ENCODE measurements at places on chromosomes 12 and 14. TPM values are rescaled to one million over a fixed set of nuclear protein-coding genes. Genes with fewer than 3 reads are reported as not detected.

A2M gene
- total RNA-seq = 29.7 TPM

DNA sequence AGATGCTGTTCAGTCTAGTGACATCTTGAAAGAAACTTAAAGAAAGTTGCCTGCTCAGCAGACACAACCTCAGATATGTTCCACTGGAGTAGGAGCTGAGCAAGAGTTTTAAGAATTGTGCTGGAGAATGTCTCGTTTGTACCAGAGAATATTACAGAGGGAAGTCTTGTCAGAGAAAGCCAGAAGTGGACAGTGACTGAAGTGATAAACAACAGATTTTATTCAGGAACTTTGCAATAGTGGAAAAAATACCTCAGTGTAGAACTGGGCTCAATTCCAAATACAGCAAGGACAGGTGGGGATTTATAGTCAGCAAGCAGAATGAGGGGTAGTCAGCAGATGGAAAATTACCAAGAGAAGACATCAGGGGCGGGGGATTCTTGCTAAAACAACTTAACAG is 18.6 kb downstream of the ZDHHC17 start:
- DNase-seq = no peak

DNA sequence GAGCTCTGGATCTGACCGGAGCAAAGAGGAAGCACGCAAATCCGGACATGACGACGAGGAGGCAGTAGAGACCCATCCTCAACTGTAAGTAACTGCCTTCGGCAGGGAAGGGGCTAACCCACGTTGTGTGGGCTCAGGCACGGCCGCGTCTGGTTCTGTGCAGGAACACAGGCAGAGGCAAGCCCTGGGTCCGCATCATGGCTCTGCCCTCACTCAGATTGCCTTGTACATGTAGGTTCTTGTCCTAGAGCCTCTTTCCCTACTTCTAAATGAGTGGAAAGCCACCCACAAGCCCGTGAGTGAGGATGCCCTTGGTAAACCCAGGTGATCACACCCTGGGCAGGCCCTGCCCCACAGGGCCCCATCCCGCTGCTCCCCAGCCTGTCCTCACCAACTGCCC is 8.9 kb upstream of the RPLP0 start:
- no peak for DNase-seq

DNA sequence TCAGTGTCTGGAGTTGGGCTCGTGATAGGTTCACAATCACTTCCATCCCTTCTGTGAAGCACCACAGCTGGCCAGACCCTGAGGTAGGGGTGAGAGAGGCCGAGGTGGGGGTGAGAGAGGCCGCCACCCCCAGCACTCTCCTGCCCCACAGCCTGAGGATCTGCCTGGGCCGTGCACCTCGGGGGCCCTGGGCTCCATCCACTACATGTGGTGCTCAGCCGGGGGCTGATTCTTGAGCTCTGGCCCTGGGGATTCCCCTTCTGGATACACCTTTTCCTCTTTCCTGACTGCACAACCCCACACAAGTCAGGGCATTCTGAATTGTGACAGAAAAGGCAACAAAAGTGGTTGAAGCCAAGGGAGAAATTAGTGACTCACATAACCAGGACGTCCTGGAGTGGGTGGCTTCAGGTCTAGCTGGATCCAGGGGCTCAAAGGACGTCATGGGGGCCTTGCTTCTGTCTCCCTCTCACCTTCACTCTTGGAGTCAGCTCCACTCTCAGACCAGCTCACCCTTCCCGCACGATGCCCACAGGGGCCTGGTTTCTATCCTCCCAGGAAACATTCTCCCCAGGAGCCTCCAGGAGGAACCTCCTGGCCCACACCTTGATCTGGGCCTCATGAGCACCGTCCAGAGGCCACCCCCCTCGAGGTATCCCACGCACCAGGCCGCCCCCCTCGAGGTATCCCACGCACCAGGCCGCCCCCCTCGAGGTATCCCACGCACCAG is 12.1 kb upstream of the FBRSL1 start:
- DNase-seq = no peak

DNA sequence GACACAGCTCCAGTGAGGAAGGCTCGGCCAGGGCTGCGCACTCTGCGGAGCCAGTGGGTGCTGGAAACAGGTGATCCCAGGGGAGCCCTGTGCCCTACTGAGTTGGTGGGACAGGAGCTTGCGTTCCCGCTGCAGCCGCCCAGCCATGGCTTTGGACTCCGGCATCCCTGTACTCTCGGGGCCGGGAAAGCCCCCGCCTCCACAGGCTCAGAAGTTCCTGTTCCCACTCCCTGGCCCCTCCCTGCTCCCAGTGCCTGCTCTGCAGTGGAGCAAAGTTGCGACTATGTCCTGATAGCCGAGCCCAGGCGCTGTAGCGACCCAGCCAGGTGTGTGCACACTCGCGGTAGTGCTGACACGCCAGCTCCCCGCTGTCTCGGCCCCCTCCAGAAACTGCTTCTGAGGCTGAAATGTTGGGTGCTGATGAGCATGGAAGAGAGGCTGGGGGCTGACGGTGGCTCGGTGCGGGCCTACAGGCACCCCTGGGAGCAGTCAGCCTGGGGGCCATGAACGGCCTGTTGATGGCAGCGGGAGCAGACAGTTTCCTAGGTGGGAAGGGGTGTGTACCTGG is 344.6 kb upstream of the MGAT4C start:
- no peak for DNase-seq

DNA sequence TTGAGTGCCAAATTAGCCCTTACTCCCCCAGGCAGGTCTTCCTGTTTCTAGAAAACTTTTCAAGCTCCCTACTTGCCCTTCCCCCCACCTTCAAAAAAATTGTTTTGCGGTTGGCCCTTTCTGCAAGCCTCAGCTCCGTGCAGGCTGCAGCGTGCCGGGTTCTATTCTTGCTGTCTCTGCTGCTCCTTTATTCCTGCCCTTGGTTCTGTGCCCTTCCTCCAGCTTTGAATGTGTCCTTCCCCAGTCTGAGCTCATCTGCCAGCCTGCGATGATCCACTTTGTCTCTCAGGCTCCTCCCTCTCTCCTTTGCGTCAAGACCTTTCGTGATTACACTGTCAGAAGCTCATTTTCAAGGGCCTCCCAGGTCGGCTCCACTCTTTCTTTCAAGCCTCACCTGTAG is 98.6 kb downstream of the IRF2BPL start:
- peak; percentile 33 for DNase-seq

GRCh38 chr12:85784096-85784720 is 52.0 kb downstream of the RASSF9 start:
- no peak for DNase-seq

DNA sequence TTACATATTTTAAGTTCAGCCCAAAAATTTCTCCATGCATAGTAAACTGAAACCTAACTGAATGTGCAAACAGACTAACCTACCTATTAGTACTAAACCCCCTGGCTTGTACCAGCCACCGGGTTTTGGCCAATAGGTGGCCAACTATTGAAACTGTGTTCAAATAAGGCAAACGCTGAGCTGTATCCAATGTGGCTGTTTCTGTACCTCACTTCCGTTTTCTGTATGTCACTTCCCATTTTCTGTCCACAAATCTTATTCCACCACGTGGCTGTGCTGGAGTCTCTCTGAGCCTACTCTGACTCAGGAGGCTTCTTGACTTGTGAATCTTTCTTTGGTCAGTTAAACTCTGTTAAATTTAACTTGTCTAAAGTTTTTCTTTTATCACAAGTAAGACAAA is 6.0 kb upstream of the FBXO34 start:
- DNase-seq = peak; percentile 9

VDR gene
- 22.9 TPM for total RNA-seq

DNA sequence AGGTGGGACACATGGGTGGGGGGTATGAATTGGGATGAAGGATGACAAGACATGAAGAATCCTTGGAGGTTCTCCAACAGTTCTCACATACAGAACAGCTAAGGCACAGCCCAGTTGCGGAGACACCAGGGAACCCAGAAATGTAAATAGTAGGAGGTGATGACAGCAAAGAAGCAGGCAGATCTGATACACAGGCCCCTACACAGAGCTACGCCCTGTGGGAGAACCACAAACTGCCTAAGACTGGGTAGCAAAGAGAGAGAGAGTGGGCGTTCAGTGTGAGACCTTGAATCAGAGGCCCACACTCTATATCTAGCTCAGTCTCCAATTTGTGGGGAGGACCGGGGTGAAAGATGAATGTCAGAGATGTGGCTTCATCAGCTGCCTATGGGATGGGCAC is 9.5 kb upstream of the NUMB start:
- DNase-seq = no peak

GRCh38 chr12:24363177-24363754 is 413.8 kb upstream of the SOX5 start:
- DNase-seq = no peak

DNA sequence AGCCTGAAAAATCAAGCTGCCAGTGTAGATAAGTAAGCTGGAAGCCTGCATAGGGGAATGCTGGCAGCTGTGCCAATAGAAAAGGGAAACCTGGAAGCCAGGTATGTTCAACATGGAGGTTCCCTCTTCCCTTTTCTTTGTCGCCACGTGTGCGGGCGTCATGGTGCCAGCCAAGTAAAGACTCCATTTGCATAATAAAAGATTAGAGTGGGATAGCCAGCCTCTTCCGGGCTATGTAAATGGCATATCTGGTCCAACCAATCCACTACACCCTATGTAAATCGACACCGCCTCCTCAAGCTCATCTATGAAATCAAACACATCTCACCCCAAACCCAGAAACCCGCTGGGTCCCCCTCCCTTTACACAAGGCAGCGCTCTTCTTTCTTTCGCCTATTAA is 5.6 kb upstream of the ADGRD1 start:
- DNase-seq = no peak

- DNase-seq = no peak
Measured at GRCh38 chr12:52082026-52082668, 2.6 kb downstream of the SMIM41 start.

DNA sequence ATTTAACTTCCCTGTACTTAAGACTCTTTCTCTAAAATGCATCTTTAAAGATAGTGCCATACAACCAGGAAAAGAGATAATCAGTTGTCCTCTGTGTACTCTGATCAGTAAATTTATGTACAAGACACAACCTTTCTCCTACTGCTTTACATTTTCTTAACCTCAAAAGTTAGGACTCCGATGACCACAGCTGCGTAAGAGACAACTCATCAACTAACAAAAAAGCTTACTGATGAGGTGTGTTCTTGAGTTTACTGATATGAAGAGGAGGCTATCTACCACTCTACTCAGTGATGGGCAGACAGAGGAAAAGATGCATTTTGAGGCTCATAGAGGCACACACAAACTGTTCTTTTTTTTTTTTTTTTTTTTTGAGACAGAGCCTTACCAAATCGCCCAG is 71.4 kb upstream of the HIF1A start:
- no peak for DNase-seq

- DNase-seq = no peak
Measured at GRCh38 chr12:88552610-88553079, 27.6 kb downstream of the KITLG start.

- DNase-seq = no peak
Measured at GRCh38 chr14:68573126-68573525, 219.7 kb downstream of the ZFP36L1 start.

DNA sequence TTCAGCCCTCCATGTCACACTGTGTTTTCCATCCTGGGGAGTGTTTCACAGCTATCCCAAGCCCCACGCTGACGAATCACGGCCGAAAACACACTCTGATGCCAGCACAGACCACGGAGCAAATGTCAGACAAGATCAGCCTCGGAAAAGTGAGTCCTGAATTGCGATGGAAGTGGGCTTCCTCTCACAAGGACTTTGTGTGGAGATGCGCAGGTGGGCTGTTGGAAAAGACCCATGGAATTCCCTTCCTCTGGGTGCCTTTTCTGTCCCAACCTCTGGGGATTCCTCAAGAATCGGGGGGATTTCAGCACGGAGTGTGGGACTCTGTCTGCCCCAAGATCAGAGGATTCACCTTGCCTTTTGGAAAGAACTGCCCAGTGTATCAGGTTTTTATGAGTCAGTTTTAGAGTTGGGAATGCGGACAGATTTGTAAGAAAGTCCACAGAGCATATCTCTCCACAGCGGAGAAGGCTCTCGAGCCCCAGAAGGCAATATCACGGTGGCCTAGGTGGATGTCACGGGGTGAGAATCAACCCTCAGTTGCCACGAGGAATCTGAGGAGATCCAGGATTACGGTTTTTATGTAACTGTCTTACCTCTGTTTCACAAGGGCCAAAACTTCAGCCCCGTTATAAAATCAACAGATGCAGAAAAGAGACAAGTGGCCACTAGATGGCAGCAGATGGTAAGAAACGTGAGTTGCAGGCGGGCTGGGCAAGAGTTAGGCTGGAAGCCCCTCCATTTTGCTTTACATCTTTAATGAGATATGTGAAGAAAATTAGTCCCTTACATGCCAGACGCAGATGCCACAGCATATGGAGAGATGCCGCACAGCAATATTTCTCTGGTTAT is 201.9 kb downstream of the DAD1 start:
- DNase-seq = peak; percentile 77

TBX3 gene
- total RNA-seq = 61.6 TPM

OR10P1 gene
- total RNA-seq = not detected

- no peak for DNase-seq
Measured at GRCh38 chr14:66315548-66315947, 170.6 kb upstream of the CCDC196 start.

HRK gene
- total RNA-seq = not detected

DNA sequence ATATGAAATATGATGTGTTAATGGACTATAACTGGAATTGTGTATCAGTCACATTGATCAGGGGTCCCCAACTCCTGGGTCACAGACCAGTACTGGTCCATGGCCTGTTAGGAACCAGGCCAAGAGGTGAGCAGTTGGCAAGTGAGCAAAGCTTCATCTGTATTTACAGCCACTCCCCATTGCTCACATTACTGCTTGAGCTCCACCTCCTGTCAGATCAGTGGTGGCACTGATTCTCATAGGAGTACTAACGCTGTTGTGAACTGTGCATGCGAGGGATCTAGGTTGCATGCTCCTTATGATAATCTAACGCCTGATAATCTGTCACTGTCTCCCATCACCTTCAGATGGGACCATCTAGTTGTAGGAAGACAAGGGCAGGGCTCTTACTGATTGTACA is 72.3 kb downstream of the CDK17 start:
- DNase-seq = no peak

CCDC184 gene
- 0.24 TPM for total RNA-seq

DNA sequence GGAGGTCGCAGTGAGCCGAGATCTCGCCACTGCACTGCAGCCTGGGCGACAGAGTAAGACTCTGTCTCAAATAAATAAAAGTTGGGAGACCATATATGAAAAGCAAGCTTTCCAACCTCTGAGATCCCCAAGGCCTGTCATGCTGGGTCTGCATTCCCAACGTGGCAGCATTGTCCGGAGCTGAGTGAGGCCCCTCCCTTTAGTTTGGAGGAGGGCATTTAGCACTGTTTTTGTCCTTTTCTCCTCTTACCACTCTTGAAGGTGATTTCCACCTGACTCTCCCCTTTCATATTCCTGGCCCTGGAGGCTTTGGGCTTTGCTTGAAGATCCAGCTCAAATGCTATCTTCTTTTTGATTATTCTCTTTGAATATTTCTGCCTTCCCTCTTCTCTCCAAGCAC is 3.2 kb downstream of the AACS start:
- no peak for DNase-seq

MAP3K9 gene
- 1.1 TPM for total RNA-seq

- DNase-seq = peak; percentile 17
Measured at GRCh38 chr12:30870491-30871265, 55.9 kb upstream of the TSPAN11 start.

GRCh38 chr14:64673748-64674147 is 30.5 kb upstream of the PLEKHG3 start:
- DNase-seq = peak; percentile 71

TSPAN19 gene
- total RNA-seq = not detected

- DNase-seq = no peak
Measured at GRCh38 chr12:50401500-50402081, 906 bp downstream of the LARP4 start.

GRCh38 chr14:96256407-96256806 is 397 bp downstream of the BDKRB1 start:
- no peak for DNase-seq

Measured in RPMI7951 (cell line).